Activated naive CD4-positive, alpha-beta T cell (primary cell): ENCODE measurements at places on chromosomes 11 and 22.
A peak's percentile ranks its signal among the peaks of the same experiment; 100 is the strongest.

GRCh38 chr11:134052988-134053945, 15.6 kb upstream of the JAM3 start:
- DNase-seq = no peak

DNA sequence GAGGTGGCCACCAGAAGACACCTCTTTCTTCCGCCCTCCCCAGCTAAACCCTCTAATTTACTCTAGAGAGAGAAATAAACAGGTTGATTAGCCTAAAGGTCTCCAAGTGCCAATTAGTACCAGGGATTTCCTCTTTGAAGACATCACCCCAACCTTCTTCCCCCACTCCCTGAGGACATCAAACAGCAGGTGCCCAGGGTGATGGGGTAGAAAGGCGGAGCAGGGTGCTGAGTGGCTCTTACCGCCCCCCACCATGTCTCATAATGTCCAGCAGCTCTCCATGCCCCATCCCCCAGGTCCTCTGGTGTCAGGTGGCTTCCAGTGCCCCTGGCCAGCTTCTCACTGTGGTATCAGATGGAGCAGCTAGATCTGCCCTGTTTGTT, 5.3 kb upstream of the GNAZ start:
- DNase-seq = no peak

DNA sequence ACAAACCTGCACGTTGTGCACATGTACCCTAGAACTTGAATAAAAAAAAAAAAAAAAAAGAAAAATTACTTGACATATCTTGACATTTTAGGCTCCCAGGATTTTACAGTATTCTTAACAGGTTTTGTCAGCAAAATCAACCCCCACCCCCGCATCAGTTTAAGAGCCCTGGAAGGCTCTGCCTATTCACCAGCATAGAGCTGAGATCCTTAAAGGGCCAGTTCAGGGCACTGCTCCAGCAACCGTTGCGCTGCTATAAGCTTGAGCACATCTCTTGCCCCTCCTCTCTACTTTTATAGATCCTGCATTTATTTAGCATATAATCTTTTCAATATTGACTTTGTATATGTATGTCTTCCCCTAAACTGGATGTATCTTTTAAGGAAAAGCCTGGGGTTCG, 697 bp upstream of the PAFAH1B2 start:
- DNase-seq = no peak

DNA sequence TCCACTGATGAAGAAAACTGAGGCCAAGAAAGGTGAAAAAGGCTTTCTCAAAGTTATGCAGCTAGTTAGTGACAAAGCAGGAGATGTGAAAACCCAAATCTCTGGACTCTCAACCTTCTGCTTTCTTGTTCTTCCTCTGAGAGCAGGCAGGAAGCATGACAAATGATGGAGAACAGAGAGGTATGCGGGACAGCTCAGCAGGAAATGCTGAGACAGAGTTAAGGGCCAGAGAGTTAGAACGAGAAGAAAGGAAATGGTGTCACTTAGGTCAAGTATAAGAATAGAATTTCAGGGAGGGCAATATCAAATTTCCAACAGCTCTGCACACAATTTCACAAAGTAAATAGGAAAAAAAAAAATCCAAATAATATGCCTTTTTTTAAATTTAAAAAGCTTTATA, 67.6 kb upstream of the ARHGAP42 start:
- no peak for DNase-seq

DNA sequence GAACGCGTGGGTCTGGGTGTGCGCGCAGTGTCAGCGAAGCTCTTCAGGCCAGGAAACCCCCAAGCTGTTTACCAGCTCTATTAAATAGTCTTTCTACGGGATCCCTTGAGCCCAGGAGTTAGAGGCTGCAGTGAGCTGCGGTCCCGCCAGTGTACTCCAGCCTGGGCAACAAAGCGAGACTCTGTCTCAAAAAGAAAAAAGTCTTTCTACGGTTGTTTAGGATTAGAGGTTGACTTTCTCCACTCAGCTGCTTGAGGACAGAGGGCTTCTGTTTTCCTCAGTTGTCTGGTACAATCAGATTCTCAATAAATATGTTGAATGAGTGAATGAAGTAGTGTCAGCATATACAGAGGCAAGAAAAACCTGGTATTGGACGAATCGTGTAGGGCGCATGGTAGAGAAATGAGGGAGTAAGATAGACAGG, 619 bp downstream of the SART1 start:
- no peak for DNase-seq

GRCh38 chr11:94532211-94532610, 11.5 kb upstream of the FUT4 start:
- DNase-seq = no peak

DNA sequence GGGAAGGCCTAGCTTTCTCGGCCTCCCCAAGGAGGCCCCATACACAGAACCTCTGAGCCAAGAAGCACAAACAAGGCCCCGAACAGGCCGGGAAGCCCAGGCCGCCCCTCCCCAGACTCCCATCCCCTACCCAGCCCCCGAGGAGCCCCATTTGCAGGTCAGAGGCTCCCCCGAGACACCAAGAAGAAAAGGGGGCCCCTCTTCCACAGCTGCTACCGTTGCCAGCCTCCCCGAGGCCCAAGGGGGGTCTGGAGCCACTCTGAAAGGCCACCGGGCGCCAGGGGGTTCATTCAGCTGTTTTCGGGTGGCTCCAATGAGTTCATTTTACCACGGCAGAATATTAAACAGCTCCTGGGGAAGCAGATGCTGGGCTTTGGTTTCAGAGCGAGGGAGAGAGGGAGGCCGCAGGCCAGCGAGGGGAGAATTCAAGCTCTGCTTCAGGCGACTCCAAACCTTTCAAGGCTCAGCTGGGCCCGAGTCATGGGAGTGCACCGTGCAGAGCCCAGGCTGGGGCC, 28.5 kb downstream of the MN1 start:
- no peak for DNase-seq

- DNase-seq = no peak
Measured at GRCh38 chr22:43171607-43172006, 15.3 kb downstream of the TTLL12 start.

DNA sequence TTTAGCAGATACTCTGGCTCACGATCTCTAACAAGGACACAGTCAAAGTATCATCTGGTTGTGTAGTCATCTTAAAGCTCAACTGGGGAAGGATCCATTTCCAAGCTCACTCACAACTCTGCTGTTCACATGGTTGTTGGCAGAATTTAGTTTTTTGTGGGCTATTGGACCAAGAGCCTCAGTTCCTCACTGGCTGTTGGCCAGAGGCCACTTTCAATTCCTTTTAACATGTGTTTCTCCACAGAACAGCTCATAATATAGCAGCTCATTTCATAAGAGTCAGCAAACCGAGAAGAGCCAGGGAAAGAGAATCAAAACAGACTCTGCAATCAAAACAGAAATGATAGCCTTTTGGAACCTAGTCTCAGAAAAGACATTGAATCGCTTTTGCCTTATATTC, 22.6 kb downstream of the IZUMO1R start:
- DNase-seq = no peak

DNA sequence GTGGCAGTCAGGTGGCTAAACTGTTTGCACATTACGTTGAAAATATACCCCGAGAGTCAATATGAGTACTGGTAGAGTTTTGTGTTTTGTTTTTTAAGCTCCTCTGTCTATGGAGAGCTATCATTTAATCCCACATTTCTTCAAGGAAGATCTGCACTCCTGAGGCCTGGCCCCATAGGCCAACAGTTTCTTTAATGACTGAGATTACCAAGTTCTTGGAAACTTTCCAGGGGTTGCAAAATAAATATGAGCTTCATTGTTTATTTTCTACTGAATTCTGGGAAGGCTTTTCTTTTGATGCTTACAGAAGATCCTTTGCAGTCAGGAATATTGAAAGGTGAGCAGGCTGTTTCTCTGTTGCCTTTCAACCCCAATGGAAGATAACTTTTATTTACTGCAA, 452.0 kb downstream of the JRKL start:
- DNase-seq = no peak

DNA sequence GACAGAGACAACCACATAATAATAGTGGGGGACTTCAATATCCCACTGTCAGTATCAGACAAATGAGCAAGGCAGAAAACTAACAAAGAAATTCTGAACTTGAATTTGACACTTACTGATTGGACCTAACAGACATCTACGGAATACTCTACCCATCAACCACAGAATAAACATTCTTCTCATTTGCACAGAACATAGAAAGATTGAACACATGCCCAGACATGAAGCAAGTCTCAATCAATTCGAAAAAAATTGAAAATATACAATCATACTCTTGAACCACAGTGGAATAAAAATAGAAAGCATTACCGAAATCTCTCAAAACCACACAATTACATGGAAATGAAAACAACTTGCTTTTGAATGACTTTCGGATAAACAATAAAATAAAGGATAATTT, 17.9 kb downstream of the RAB38 start:
- no peak for DNase-seq

DNA sequence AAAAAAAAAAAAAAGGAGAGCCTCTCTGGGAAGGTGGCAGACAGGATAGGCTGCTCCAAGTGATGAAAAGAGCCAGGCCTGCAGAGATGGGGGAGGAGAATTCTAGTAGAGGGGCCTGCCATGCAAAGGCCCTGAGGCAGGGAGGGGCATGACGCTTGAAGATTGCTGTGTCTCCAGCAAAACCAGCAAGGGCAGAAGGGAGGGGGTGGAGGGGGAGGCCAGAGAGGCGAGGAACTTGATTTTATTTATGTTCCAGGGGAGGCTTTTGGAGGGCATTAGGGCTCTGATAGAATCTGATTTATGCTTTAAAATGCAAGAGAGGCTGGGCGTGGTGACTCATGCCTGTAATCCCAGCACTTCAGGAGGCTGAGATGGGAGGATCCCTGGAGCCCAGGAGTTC, 16.7 kb upstream of the PACSIN2 start:
- DNase-seq = no peak

- DNase-seq = no peak
Measured at GRCh38 chr22:49884075-49884474, 30.4 kb downstream of the ZBED4 start.

GRCh38 chr22:32900886-32901635, 99.6 kb downstream of the TIMP3 start:
- DNase-seq = no peak

DNA sequence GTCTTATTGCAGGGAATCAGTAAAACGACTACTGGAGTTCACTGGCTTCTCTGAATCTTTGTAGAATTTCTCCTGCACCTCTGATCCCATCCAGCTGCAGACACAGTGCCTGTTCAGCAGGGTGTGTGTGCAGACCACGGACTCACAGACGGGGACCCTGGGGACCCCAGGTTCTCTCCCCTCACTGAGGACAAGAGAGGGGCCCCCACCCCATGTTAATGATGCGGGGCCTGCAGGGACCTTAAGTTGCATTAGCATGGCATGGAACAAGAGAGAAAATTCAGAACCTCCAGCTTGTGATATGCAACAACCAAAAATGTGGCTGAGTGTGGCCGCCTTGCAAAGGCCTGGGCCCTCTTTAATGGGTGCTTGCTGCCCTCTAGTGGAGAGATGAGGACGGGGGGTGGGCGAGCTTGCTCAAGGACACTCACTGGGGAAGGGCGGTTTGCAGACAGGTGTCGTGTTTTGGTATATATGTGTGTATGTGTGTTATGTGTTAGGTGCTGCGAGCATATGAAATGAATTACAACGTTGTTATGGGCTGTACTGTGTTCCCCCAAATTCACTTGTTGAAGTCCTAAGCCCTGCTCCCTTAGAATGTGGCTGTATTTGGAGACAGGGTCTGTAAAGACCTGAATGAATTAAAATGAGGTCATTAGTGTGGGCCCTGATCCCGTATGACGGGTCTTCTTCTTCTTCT, 84.4 kb upstream of the SEPTIN5 start:
- peak; percentile 68 for DNase-seq

GRCh38 chr11:128903248-128904061, 12.3 kb downstream of the KCNJ5 start:
- no peak for DNase-seq

- no peak for DNase-seq
Measured at GRCh38 chr11:118628031-118628430, 20.6 kb downstream of the PHLDB1 start.

GRCh38 chr22:40486962-40487602, 116.7 kb downstream of the SGSM3 start:
- no peak for DNase-seq

GRCh38 chr22:41656556-41656955, 32.1 kb downstream of the SNU13 start:
- DNase-seq = no peak

- no peak for DNase-seq
Measured at GRCh38 chr11:47725442-47726117, 10.4 kb upstream of the AGBL2 start.

DNA sequence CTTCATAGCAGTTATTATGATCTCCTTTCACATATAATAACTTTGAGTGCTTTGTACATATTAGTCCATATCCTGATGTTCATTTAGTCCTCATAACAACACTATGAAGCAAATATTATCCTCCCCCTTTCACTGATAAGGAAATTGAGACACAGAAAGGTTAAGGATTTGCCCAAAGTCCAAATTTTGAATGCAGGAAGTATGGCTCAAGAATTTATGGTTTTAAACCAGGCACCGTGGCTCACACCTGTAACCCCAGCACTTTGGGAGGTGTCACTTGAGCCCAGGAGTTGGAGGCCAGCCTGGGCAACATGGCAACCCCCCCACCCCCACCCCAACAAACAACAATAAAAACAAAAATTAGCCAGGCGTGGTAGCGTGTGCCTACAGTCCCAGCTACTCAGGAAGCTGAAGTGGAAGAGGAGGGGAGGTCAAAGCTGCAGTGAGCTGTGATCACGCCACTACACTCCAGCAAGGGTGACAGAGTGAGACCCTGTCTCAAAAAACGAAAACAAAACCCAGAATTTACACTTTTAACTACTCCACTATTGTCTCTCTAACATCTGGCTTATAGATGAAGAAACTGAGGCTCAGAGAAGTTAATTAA, 8.6 kb downstream of the CCDC34 start:
- no peak for DNase-seq
